HS-5 (cell line): ENCODE measurements at places on chromosomes 5 and 9.

DNA sequence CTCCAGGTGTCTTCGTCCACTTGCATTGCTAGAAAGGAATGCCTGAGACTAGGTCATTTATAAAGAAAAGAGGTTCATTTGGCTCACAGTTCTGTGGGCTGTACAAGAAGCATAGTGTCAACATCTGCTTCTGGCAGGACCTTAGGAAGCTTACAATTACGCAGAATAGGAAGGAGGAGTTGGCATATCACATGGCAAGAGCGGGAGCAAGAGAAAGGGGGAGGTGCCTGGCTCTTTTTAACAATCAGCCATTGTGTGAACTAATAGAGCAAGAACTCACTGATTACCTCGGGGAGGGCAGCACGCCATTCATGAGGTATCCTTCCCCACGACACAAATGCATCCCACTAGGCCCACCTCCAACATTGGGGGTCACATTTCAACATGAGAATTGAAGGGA lies 134.4 kb upstream of the EFNA5 start:
- DNase-seq: no peak

DNA sequence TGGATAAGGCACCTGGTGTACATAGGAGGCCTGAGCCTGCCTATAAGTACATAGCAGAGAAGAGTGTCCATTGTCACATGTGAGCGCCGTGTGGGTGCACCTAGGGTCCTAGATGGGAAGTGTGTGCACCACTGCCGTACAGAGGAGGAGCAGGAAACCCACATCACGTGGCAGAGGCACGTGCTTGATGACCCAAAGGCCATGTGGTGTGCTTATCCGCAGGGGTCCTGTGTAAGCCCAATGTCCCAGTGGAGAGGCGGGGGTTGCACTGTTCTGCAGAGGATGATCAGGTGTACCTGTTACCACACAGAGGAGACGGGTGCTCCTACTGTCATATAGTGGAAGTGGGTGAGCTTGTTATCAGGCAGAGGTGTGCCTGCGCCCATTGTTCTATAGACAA lies 354.1 kb upstream of the IRX2 start:
- no peak for DNase-seq

GRCh38 chr9:136928591-136928990 lies 15.9 kb downstream of the FBXW5 start:
- DNase-seq: no peak

DNA sequence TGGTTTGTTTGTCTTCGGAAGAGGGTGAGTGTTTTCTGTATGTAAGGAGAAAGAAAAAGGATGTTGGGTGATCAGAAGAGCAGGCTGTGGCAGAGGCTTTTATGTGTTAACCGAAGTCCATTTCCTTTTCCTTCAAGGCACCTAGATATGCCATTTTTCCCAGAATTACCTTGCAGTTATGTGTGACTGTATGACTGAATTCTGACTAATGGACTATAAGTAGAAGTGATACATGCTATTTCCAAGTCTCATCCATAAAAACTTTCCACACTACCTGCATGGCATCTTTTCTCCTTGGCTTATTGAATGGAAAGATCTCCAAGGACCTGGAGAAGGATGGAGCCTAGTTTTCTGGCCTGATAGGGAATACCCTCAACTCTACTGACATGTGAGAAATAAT lies 10.6 kb upstream of the NDUFS4 start:
- no peak for DNase-seq

DNA sequence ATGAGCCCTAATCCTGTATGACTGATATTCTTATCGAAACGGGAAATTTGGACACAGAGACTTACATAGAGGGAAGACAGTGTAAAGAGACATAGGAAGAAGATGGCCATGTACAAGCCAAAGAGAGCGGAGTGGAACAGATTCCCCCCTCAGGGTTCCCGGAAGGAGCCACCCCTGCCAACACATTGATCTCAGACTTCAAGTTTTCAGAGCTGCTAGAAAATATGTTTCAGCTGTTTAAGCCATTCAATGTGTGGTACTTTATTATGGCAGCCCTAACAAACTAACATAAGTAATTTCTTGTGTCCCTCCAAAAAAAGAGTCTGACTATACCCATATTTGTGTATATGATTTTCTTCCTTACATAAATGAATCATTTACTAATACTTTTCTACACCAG lies 128.0 kb upstream of the STC2 start:
- no peak for DNase-seq

- DNase-seq: no peak
Observed at GRCh38 chr5:115940080-115940810, 22.0 kb upstream of the LVRN start.

DNA sequence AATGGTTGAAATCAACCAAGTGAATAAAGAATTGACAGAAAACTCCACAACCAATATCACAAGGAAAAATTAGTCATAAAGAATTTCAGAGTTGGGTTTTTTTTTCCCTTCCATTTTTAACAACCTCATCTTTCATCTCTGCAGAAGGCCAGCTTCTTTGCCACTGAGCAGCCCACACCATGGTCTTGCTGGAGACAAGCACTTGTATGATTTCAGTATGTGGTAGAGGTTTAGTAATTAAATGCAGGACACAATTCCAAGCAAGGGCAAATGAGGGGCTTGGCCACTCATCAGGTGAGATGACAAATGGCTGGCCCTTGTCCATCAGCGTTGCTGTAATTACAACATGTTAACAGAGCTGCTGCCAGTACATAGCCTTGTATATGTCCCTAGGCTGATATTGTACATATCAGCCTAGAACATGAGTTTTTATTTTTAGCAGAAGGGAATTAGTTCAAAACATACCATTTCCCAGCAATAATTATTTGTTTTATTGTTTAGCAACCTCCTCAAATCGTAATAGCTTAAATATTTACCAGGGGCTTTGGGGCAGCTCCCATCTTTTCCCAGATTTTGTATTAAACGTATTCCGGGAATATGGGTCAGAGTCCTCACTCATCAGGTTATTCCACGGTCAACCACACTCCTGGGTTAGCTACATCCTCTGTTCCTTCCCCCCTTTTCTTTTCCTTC lies 5.0 kb upstream of the C9 start:
- DNase-seq: no peak

DNA sequence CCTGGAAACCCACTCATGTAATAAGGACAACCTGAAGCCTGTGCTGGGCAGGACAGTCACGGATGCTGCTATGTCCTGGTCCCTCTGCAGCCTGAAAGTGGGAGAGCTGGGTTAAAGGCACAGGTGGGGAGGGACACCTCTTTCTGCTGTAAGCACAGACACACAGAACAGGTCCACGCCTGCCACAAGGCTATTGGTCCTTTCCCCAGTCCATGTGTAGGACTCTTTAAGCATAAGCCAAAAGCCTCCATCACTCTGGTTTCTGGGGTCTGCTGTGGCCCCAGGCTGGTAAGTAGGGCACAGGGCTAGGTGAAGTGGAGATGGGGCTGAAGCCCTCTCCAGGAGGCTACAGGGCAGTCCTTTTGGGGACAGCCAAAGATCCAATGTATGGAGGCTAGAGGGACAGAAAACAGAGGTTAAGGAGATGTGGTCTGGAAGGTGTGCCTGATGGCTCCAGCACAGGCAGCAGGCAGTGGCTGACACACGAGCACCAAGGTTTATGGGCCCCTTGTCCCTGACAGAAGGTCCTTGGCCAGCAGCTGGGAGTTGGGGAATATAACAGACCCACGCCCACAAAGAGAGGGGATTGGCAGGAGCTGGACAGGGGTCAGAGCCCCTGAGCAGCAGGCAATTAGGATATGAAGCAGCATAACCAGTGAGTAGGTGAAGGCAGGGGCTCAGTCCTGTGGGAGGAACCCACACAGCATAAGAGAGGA lies 203.6 kb upstream of the MVB12B start:
- DNase-seq: no peak
